ENCODE measurements at places on chromosomes 6 and 20. TPM values are rescaled to one million over a fixed set of nuclear protein-coding genes. Genes with fewer than 3 reads are reported as not detected.

DNA sequence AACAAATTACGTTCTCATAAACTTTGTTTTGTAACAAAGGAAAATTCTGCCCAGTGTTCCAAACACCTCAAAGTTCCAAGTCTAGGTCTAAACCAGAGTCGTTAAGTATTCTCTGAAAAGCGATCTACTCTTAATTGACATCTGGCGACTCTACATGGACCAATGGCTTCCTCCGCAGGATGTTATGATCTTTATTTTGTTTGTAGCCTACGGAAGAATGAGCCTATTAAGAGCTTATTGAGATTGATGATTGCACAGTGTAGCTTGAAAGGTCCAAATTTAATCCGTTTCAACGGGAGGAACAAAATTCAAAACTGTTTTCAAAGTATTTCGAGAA lies 61.1 kb downstream of the FAM217A start:
- no peak for ATAC-seq

The HUS1B gene
- not detected for total RNA-seq

DNA sequence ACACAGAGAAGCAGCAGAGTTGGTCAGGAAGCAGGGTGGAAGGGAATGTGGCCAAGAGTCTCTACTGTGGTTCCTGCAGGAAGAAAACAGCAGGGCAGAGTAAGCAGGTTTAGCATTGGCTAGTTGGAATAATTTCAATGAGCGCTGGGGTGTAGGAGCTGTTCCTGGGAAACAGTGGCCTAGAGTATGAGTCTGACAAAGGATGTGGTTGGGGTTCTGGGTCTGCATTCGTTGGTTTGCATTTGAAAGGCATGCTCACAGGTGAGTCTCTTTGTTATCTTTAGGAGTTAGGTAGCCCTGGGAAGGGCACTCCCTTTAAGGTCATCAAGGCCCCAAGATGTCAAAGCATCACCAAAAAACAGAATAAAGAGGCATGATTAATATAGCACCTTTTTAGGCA lies 911.6 kb upstream of the SLC35B3 start:
- no peak for ATAC-seq

GRCh38 chr6:128209771-128210170 lies 308.9 kb upstream of the THEMIS start:
- no peak for ATAC-seq

The TULP1 gene
- not detected for total RNA-seq

All from gastroesophageal sphincter (tissue), 4 donors.